ENCODE measurements at places on chromosomes 11 and 22.

DNA sequence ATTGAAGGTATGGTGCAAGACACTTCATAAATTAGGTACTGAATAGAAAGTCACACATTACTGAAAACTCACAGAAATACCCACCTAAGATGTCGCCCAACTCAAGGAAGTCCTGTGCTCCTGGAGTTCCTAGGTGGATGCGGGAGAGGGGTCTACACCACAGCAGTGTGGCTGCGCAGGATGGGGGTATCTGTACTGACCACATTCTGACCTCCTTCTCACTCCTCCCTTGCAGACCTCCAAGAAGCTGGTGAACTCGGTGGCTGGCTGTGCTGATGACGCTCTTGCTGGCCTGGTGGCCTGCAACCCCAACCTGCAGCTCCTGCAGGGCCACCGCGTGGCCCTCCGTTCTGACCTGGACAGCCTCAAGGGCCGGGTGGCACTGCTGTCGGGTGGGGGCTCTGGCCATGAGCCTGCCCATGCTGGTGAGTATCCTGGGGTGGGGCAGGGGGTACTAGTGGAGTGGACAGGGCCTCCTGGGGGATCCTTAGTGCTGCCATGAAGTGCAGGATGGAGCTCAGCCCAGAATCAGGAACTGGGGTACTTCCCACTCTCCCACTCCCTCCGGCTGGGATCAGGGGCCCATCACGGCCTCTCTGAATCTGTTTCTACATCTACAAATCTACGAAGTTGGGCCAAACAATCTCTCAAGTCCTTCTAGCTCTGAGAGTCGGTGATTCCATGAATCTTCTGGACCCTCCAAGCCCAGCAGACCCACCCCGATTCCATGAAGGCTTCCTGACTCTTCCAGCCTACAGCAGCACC lies 4.9 kb downstream of the TKFC start:
- DNase-seq: no peak

- no peak for DNase-seq
Observed at GRCh38 chr11:16394947-16395346, 38.6 kb upstream of the SOX6 start.

DNA sequence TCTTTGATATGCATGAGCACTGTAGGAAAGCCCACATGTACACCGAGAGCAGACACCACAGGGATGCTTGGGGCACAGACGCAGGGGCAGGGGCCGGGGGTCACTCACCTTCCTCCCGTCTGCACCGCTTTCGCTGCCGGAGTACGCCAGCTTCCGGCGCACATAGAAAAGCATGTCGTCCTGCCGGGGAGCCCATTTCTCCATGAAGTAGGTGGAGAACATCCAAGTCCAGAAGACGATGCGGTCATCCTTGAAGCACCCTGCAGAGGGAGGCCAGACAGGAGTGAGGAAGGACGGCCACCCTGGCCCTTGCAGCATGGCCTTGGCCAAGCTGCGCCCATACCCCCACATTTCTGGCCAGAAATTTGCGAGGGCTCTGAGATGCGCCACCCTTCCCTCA lies 28.8 kb downstream of the KIAA0930 start:
- DNase-seq: no peak

GRCh38 chr11:110755941-110756340 lies 43.7 kb upstream of the ARHGAP20 start:
- no peak for DNase-seq

DNA sequence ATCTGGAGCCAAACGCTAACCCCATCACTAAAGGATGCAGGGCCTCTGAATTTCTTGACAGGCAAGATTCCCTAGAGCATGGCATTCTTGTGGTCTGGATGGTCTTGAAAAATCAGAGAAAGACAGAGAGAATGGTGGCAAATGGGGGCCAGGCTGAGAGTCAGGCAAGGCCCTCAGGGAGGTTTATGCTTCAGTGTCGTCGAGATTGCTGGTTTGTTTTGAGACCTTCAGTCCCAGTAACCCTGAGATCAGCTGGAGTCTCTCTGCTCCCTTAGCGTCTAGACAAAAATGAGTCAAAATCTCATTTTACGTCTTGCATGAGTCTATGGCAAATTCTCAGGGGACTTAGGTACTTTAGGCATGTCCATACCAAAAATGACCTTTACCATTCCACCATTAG lies 539.3 kb downstream of the SOX6 start:
- DNase-seq: no peak

- DNase-seq: no peak
Observed at GRCh38 chr11:75400146-75400865, 988 bp downstream of the RPS3 start.

DNA sequence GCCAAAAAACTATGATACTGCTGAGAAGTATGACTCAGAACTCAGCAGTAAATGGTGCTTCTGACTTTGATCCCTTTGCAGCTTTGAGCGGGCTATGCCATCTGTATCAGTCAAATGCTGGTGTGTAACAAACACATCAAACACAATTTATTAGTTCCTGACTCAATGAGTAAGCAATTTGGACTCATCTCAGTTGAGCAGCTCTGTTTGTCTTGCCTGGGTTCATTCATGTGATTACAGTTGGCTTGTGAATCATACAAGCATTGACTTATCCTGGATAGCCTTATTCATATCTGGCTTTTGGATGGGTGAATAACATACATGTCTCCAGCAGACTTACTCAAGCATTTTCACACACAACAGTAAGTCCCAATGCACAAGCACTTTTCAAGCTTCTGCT lies 858.8 kb downstream of the METTL15 start:
- DNase-seq: no peak

- DNase-seq: no peak
Observed at GRCh38 chr22:40334899-40335298, 11.4 kb upstream of the ADSL start.

DNA sequence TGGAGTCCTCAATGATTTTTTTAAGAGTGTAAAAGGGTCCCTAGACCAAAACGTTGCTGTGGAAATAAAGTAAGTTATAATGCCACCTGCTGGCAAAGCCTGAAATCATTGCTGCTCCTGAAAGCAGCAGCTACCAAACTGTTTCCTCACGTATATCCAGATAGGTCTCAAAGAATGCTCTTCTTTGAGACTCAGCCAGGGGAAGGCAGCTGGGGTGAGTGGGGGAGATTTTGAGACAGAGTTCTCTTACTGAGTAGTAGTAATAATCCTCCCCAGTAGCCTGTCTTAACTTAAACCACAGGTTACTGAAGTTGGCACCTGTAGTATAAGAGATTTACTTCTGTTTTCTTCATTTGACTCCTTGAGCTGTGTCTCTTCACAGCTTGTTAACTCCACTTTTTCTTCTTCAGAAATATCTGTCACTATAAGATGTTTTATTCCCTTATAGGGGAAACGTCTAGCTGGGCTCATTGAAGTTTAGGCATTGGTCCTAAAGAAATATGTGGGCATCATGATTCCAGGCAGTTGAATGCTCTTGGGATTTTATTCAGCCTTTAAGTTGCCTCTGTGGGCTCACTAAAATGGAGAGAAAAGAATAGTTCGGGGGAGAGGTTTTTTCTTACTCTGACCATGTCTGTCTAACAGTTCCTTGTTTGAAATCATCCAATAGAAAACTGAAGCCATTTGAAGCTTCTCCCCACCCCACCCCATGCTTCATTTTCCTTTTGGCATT lies 77.9 kb downstream of the BTBD10 start:
- peak; percentile 52 for DNase-seq

DNA sequence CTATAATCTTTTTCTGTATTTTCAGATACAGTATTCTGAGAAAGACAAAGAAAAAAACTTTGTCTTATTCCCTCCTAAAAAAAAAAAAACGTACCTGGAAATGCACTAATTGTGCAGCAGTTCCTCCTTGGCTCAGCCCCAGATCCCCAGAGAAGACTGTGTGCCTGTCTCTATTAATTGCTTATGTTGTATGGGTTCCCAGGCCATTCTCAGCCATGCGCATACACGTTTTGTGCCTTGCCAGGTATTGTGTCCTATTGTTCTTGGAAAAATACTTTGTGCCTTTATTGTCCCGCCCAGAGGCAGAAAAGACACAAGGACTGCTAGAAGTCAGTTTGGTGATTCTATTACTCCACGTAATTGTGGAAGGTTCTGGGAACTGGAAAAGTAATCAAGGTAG lies 91.2 kb downstream of the PIWIL4 start:
- no peak for DNase-seq

DNA sequence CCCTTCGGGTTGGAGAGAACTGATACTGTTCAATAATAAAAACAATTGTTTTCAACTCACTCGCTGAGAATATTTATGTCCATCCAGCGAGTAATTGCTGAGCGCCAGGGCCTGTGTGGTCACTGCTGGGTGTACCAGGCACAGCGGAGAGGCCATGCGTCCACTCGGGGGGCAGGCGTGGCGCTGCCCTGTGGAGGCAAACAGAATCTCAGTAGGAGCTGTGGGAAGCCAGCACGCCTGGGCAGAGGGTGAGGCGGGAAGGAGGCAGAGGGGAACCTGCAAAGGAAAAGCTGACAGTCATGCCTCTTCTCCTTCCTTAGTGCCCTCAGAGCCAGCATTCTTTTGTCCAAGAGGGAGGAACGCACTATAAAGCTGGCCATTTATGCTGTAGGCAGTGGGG lies 11.4 kb downstream of the GLB1L3 start:
- DNase-seq: no peak

Measured in ACHN (cell line).